ENCODE measurements at places on chromosomes 16 and 17.

- no peak for DNase-seq
These were observed 440.3 kb upstream of the MAF start for GRCh38 chr16:80040814-80041213.

GRCh38 chr17:75778861-75779249, 5.8 kb upstream of the UNK start:
- DNase-seq: no peak

- no peak for DNase-seq
These were observed 129.1 kb upstream of the LHX1 start for GRCh38 chr17:36808180-36808661.

DNA sequence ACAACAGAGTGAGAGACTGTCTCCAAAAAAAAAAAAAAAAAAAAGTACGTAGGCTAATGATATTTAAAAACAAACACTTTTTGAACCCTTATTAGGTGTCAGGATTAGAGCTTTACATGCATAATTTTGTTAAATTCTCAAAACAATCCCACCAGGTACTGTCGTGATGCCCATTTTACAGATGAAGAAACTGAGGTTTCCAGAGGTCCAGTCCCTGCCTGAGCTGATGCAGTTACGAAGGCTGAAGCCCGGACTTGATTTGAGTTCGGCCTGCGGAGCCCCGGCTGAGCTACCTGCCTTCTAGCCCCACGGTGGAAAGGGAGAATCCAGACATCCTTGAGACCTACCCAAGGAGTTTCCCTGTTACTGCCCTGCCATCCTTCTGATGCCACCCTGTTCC, 137.5 kb upstream of the EEF2KMT start:
- DNase-seq: no peak

DNA sequence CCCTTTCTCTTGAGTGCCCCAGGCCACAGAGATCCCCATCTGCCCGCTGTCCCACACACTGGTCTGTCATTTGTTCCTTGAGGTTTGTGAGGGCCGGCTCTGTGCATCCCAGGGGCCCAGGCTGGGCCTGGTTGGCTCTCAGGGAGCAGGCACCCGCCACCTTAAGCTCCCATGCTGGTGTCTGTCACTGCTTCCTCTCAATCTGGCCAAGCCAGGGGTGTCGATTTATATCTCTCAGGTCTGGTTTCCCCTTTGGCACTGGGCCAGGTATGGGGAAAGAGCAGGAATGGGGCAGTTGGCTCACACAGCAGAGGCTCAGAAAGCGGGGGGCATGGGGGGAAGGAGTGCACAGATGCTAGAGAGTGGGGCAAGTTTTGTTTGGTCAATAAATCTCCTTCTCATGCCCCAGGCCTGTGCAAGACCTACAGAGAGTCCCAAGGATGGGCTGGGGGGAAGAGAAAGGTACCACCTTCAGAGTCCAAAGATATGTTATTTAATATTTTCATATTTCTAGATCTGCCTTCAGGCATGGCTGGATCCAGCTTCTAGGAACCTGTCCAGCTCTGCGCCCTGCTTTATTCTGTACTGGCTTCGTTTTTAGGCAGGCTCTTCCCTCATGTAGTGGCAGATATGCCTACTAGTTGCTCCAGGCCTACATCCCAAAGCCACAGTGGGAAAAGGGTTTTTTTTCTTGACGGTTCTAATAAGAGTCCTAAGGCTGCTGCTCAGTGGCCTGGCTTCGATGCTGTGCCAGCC, 34.3 kb downstream of the IL4R start:
- DNase-seq: no peak

DNA sequence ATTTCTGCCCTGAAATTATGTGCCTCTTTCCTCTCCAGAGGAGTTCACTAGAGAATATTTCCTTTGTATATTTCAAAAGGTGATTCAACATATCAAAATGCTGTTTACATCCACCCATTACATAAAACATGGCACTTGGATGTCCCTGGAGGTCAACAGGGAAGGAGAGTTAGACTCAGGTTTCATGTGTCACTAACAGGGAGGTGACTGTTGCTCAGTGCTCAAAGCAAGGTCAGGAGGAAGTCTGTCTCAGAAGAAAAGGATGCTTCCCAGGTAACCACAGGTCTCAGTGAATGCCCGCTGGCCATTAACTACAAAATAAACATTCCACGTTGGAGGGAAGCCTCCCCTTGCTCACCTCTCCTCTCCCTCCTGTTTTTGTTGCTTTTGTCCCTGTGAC, 198.6 kb downstream of the AXIN2 start:
- no peak for DNase-seq

DNA sequence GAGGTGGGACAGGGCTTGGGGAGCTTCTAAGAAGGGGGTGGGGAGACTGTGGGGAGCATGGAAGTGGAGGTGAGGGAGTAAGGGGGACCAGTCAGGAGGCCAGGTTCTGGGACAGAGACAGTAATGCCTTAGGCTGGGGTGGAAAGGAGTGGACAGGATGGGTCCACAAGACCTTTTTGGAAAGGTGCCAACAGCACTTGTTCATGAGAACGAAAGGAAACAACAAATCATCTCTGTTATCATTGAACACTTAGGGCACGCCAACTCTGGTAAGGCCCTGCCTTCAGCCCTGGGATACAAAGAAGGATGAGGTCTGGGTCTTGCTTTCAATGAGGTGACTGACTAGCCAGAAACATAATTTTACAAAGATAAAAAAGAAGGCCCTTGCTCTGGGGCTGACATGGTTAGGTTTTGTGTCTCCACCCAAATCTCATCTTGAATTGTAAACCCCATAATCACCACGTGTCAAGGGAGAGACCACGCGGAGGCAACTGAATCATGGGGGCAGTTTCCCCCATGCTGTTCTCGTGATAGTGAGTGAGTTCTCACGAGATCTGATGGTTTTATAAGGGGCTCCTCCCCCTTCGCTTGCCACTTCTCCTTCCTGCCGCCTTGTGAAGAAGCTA, 113.8 kb downstream of the SLC39A11 start:
- no peak for DNase-seq

DNA sequence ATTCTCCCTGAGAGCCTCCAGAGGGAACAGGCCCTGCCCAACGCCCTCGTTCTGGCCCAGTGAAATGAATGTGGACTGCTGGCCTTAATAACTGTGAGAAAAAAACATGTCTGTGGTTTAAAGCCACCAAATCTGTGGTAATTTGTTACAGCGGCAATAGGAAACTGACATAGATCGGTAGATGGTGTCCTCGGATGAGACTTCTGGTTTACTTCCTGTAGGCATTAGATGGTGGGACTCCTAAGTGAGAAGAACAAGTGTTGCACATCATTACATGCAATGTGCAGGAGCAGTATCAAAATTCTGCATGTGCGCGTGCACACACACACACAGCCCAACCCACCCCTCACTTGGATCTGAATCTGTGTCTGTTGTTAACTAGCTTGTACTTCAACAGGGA, 42.0 kb downstream of the CDK5R1 start:
- no peak for DNase-seq

GRCh38 chr16:27737513-27737912, 187.6 kb downstream of the KATNIP start:
- no peak for DNase-seq

GRCh38 chr16:11309895-11310633, 28.9 kb upstream of the PRM1 start:
- no peak for DNase-seq

DNA sequence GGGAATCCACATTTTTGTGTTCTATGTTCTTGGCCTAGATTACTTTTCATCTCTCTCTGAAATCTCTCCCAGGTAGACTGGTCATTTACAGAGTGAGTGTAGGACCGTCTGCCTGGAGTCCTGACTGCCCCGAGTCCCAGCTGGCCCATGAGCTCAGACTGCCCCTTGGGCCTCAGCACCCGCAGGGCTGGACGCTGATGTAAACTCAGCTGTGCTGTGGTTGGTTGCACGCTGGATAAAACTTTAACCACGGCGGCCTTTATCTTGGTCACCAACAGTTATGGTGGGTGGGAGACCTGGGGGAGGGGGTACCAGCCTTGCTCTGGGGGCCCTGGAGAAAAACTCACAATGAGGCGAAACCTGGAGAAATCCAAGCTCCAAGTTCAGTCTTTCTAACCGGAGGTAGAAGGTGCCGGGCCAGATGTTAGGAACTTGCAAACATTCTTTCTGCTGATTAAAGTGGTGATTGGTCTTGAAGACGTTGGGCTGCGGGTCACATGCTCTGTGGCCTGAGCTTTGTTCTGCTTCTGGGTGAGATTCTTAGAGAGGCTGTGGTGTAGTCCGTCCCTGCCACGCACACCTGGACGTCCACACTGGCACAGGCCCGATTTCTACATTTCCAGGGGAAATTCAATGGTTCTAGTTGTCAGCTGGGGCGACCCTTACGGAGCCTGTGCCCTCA, 6.9 kb downstream of the METRNL start:
- no peak for DNase-seq

DNA sequence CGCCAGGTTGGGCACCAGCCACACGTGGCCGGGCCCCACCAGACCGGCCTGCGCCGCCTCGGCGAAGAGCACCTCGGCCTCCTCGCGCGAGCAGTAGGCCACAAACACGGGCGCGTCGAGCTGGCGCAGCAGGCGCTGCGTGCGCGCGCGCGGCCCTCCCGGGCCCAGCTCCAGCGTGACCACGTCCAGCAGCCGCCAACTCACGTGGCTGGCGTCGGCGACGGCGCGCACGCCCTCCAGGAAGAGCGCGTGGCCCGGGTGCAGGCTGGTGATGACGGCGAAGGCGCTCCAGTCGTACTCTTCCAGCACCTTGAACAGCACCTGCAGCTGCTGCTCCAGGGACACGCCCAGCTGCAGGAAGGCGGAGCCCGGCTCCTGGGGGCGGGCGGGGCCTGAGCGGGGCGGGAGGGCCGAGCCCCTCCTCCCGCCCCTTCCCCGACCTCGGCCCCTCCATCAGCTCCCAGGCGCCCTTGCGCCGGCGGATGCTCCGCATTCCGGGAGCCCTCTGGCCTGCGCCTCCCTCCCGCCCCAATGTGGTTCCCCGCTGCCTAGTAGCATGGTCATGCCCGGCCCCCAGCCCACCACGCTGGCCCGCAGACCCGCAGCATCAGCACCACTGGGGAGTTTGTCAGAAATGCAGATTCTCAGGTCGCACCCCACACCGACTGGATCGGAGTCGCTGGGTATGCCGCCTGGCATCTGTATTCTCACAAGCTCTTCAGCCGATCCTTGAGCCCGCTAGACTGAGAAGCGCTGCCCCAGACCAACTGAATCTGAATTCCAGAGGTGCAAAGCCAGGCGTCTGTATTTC, 7.2 kb downstream of the GRIN2C start:
- DNase-seq: peak; percentile 22

DNA sequence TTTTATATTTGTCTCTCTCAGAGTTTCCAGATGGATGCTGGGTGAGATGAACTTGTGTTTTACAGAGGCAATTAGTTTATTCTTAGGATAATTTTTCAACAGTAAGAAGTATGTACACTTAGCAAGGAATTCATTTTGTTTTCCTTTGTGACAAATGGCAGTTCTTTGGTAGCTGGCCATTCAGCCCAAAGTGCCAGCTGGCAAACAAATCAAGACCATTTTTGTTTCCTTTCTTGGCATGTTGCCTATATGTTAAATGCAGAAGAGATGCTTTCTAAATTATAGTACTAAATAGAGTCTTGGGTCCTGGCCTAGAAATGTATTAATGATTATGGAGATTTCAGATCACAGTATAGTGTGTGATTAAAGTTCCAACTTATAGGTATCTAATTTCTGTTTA, 337.1 kb downstream of the CNTNAP4 start:
- DNase-seq: no peak

DNA sequence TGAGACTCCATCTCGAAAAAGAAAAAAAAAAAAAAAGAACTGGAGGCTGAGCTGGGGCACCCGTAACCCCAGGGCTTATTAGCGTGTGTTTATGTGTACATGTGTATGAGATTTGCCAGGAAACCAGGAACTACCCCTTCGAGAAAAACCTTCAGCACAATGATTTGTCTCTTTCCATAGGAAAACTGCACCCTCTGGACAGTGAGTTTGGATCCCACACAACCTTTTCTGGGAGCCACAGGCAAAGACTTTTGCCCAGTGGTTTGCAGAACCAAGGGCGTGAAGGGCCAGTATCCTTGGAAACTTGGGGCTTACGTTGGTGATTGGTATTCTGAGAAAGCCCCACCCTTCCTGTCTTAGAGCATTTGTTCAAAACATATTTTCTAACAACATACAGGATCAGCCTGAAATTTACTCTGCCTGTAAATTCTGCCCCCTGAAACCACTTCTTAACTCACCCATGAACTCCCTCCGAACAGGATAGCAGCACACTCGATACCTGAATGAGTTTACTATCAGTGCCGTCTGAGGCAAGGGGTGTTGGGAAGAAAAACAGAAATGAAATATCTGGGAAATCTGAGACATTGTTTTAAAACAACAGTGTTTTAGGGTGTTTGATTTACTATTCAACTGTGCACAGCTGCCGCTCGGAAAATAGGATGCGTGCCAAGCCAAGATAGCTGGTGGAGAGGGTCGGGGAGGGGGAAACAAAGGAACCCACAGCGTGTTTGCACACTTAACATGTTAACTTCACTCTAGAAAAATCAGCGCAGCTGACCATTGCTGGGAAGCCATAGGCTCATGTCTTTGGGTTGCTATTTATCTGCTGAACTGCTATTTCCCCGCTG, 40.2 kb upstream of the MAF start:
- DNase-seq: no peak
